ENCODE measurements at places on chromosomes 7 and 10.
A peak's percentile ranks its signal among the peaks of the same experiment; 100 is the strongest.

DNA sequence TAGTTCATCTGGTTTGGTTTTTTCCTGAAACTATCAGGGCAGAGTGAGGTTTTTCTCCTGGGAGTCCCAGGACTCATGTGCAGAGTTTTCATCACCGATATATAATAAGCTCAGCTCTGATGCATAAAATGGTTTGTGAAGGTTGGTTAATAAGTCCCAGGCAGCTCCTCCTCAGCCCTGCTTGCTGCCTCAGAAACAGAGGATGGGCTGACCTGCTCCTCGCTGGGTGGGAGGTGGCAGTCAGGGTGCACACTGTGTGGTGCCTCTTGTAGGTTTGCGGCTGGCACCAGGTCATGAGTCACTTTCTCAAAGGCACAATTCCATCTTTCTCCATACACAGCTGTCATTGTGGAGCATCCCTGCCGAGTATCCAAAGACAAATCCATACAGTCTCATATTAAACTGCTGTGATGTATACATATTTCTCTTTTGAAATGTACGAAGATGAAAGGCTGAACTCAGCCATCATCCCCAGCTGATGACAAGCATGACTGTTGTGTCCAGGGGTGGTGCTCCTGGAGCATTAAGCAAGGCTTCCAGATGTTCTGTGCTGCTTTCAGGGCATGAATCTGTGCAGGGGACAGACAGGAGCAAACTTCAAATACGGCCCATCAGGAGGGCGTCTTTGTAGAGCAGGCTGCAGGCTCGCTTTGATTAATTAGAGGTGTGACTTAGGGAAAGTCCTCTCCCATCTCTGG is 125.7 kb upstream of the NPS start:
- no peak for DNase-seq

DNA sequence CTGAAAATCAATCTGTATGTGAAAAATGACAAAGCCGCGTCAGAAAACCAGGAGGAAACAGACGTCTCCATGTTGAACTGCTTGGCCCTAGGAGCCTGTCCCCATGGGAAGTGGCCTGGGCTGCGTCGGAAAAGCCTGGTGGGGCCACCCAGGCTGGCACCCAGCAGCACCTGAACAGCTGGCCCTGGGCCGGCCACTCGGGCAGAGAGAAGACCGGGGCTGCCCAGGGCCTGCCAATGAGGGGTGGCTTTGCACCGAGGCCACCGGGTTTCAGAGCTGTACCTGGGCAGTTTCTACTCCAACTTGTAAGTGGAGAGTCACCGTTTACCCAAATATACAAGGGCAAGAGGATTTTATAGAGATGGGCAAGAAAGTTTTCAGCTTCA is 1.1 kb upstream of the FUOM start:
- DNase-seq = no peak

DNA sequence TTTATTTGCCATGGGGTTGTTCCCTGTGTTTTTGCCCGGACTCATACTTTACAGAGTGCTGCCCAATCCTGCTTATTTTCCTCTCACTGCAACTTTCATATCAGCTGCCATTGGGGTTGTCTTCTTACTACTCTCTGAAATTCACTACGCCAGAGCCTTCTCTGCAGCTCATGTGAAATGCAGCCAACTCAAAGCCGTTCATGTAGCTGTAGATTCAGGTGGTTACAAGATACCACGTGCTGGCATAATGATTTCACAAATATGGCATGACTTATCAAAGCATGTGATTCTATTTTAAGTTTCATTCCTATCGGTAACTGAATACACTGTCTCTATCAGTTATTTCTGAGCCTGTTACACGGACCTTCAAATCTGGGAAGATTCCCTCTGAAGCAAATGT is 130.3 kb upstream of the WNT16 start:
- DNase-seq = no peak

GRCh38 chr7:128108129-128108528 is 76.9 kb upstream of the LRRC4 start:
- no peak for DNase-seq

DNA sequence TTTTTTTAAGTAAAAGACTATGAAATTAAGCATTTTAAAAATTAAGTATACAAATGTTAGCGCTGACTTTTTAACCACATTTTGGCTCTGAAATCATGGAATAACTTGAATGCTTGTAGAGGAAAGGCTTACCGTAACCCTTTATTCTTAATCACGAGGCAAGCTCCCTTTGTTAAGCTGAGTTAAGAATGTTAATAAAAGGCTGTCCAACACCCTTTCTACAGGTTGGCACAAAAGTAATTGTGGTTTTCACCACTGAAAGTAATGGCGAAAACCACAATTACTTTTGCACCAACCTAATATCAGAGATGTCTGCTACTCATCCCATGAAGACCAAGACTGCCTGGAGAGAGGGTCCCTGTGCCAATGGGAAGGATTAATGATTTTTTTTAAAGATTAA is 70.6 kb downstream of the STK17A start:
- no peak for DNase-seq

- no peak for DNase-seq
Observed at GRCh38 chr7:16271355-16271915, 149.9 kb downstream of the CRPPA start.

GRCh38 chr7:47460251-47460989 is 121.5 kb downstream of the TNS3 start:
- no peak for DNase-seq

DNA sequence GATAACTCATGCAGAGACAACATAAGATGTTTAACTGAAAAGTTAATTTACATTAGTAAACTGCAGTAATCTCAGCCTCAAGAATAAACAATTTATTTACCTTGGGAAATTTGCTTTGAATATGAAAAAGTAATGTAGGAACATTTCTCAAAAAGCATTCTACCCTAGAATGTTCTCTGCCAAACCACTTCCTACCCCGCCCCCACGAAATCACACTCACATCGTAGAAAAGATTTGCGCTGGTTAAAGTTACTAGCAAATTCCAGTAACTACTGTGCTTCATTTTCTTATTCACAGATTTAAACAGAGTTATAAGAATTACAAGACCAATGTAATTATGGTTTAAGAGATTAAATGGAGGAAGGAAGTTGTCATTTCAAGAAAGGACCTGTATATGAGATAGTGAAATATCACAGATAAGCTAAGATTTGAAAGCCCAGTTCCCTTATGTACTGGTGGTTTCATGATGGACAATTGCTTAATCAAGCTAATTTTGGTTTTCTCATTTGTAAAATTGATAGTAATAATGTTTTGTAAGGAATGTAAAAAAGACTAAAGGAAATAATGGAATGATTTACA is 175.4 kb downstream of the GNAI1 start:
- no peak for DNase-seq

- no peak for DNase-seq
Observed at GRCh38 chr7:103387242-103387641, 39.8 kb downstream of the PSMC2 start.

GRCh38 chr7:19203686-19204085 is 58.5 kb upstream of the FERD3L start:
- no peak for DNase-seq

- DNase-seq = peak; percentile 66
Observed at GRCh38 chr10:132395704-132396493, 1.1 kb upstream of the PWWP2B start.

GRCh38 chr7:129797214-129797789 is 155.5 kb downstream of the UBE2H start:
- DNase-seq = no peak

DNA sequence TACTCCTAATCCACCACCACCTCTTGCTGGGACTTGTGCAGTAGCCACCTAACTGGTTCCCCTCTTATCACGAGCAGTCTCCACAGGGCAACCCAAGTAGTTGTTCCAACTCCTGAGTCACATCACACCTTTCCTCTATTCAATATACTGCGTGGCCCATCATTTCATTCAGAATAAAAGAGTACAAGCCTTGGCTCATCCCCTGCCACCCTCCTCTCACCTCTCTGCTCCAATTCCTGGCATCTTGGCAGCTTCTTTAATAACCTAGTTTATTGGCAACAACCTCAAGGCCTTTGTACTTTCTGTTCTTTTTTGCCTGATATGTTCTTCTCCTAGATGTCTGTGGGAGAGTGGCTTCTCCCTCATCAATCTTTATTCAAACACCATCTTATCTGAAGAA is 199.4 kb downstream of the KIAA1217 start:
- no peak for DNase-seq

GRCh38 chr7:34160261-34160752 is 255.0 kb downstream of the BMPER start:
- peak; percentile 90 for DNase-seq

- no peak for DNase-seq
Observed at GRCh38 chr10:93820434-93820833, 62.7 kb downstream of the LGI1 start.

DNA sequence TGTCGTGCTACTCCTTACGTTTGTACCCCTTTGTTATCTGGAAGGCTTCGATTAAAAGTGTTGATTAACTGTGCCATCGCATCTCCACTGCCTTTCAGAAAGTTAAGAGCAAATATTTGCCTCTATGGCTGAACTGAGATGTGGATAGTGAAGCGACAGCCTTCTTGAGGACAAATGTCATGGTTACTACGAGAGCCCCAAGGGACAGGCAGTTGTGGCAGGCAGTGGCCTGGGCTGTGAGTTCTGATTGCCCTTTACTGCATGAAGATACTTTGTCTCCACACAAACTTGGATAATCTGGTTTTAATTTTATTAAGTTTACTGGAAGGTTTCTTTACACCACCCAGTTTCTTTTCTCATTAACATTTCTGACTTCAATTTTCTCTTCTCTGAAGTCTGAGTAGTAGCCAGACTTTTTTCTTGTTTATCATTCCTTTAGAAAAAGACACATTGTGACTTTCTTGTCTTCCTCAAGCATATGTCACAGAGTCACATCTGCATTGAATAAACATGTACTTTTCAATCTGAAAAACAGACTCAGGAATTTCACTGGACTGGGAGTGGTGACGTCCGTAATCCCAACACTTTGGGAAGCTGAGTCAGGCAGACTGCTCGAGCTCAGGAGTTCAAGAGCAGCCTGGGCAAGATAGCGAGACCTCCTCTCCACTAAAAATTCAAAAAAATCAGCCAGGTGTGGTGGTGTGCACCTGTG is 1.5 kb downstream of the TAS2R41 start:
- no peak for DNase-seq

DNA sequence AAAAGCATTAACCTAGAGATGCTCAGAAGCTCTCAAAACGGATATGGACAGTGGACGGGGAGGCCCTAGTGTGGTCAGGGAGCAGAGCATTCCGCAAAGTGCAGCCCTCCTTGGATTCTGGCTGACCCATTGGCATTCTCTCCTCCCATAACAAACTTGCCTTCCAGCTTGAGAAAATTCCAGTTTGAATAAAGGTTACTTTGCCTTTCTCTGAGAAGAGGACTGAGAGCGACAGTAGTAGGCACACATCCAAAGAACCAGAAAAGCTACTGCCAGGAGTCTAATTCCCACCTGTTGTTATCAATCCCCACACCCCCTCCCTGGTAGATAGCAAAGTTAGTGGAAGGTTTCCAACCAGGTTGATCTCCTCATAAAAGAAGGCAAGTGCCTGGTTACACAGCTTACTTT is 84.7 kb upstream of the TRIL start:
- no peak for DNase-seq

DNA sequence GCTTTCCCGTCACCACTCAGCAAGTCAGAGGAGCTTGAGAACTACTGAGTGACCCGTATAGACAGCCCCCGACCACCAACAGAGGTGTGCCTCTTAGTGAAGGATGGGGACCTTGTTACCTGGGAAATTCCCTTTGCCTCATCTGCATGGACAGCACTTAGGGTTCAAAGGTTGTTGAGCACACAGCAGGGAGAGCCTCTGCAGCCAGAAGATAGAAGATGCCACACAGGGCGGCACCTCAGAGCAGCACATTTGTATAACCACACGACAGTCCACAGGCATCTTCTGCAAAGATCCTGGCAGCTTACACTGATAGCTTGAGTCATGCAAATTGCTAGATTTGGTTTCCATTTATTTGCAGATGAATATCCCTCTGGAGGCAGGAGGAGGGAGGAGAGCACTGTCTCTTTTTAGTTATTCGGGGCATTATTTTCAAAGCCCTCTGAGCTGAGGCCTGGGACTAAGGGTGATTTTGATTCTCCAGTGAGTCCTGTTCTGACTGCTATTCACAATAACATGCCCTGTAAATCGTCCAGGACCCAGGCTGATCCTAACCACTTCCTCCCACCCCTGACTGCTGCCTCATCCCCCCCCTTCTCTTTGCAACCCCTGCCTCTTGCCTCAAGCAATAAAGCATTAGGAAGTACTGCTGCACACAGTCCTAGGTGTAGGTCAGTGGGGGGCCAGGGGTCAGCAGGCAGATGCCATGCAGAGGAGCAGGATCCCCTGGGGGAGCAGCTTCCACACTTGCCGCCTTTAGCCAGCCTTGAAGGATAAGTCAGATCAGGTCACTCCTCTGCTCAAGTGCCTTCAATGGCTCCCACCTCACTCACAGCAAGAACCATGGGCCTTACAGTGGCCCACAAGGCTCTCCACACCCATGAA is 24.6 kb upstream of the INMT start:
- no peak for DNase-seq

DNA sequence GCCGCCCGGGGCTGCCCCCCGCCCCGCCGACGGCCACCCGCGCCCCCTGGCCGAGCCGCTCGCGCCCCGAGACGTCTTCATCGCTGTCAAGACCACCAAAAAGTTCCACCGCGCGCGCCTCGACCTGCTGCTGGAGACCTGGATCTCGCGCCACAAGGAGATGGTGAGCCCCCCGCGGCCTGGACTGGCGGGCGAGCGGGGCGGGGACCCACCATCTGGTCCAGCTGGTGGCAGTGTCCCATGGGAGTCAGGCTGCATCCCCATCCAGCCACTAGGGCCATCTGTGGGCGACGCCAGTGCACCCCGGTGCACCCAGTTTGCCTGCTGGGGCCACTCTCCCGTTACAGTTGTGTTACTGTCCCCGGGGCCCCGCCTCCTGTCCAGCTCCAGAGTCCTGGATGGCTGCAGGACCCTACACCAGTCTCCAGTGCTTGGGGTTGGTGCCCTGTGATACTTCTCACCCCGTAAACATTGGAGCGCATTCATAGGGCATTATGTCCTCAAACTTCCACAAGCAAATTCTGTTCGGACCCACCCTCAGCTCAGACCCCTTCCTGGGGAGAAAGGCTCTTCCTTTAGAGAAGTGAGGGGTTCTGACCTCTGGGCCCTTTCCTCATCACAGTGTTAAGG is 672 bp downstream of the LFNG start:
- DNase-seq = no peak

DNA sequence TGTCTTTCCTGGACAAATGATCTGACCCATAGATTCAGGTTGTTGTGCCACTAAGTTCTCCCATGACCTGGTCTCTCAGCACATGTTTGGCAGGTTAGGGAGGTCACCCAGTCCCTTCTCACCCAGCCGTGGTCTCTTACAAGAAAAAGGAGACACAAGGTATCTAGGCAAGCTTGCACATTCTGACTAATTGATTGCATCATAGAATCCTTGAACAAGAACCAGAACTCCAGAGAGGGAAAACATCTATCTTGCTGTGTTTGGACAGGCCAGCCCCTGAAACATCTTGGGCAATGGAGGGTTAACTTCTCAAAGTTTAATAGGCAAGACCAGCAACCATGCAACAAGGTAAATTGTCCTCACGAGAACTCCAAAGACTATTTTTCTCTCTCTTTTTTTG is 8.5 kb upstream of the HK1 start:
- DNase-seq = peak; percentile 52

GRCh38 chr7:106425017-106425719 is 140.4 kb upstream of the NAMPT start:
- DNase-seq = peak; percentile 96
